ENCODE measurements at places on chromosomes 2 and 18.

DNA sequence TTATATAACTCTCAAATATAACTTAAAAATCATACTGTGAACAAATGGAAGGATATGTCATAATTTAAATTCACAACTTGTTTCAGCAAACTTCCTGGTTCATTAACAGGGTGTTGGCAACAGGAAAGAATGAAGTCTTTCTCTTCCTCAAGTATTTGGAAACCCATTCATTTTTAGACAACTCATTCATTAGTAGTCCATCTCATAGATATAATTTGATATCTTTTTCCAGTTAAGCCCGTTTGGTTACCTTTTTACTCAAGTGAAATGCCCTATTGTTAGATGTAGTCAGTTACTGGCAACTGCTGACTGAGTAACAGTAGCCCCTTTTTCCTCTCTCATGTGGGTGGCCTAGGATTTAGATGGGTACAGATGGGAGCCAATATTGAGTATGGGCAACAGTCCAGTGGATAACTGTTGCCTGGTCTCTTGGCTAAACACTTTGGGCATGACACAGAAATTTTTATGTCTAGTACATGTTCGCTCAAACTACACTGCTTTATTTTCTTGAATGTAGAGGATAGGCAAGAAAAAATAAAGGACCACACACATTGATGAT, 4.6 kb upstream of the UGP2 start:
- peak; percentile 42 for DNase-seq

DNA sequence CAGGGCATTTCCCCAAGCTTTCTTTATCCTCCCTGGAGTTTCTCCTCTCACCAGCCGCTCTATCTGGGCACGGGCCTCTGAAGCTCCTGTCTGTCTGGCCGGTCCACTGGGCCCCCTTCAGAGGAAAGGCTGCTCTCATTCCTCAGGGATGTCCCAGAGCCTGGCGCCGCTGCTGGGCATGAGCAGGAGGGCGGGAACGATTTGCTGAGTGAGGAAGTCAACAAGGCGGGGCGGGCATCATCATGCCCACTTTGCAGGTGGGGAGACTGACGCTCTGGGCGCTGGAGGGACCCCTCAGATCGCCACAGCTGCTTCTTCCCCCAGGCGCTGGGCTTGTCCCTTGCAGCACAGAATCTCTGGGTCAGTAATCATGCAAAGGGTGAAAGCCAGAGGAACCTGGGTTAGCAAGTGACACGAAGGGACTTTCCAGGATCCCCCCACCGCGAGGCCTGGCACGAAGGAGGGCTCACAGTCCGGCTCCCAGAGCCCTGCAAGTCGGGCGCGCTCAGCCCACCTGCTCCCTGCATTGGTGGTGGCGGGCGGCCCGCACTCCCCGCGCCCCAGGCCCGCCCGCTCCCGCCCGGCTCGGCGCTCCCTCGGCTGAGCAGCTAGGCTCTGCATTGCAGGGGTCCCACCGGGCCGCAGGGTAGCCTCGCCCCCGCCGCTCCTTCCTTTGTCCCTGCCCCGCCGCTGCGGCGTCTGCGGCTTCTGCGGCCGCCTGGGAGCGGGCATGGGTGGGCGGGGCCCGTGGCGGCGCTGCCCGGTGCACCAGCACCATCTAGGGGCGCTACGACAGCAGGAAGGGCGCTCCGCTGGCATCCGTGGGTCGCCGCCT, 157.8 kb downstream of the CYRIA start:
- peak; percentile 13 for DNase-seq

GRCh38 chr2:240149943-240150784, 9.7 kb upstream of the OTOS start:
- peak; percentile 36 for DNase-seq

- no peak for DNase-seq
Measured at GRCh38 chr2:241724259-241724974, 10.0 kb upstream of the D2HGDH start.

DNA sequence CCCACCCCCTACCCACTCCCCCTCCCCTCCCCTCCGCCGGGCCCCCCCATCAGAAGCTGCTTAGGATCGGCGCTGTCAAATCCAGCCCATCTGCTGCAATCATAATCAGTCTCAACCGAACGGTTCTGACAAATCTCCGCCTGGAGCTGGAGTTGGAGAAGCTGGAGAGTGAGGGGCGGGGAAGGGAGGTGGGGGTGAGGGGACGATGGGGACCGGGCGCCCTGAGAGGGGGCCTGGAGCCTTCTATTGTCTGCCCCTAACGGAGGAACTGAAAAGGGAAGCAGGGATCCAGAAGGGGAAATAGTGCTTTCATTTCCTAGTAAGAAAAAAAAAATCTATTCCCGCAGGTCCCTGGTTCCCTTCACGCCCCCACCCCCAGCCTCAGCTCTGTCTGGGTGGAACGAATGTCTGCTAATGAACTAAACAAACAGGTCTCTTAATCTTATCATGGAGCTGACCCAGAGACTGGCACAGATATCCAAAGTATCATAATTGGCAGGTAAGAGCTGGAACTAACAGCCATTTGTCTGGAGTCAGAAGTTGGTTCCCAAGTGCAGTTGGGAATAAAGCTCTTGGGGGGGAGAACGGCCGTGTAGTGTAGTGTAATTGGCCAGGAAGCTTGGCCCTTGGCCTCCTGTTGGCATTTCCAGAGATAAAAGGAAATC, 301.2 kb downstream of the NCKAP5 start:
- DNase-seq: no peak

GRCh38 chr2:202982779-202983491, 31.7 kb upstream of the NBEAL1 start:
- no peak for DNase-seq

DNA sequence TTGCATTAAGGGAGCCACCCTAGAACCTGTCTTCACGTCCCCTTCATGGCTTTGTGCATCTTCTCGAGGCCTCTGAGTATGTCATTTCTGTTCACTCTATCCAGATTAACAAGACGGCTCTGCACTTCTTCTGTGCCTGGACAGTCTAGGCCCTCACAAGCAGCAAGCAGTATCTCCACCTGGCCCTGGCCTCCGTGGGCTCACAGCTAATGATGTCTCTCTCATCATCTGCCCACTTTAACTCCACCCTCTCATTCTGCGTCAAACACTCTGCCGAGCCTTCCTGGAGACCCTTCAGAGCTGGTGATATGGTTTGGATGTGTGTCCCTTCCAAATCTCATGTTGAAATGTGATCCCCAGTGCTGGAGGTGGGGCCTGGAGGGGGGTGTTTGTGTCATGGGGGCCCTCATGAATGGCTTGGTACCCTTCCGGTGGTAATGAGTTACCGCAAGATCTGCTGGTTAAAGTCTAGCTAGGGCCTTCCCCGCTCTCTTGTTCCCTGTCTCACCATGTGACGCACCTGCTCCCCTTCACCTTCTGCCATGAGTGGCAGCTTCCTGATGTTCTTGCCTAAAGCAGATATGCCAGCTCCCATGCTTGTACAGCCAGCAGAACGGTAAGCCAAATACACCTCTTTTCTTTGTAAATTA, 132.5 kb upstream of the ID2 start:
- no peak for DNase-seq
